Activated T-cell treated with anti-CD3 and anti-CD28 coated beads, Interleukin-2, amount 50 U/mL, for 1 hour (primary cell): ENCODE measurements at places on chromosomes 16 and 17.

DNA sequence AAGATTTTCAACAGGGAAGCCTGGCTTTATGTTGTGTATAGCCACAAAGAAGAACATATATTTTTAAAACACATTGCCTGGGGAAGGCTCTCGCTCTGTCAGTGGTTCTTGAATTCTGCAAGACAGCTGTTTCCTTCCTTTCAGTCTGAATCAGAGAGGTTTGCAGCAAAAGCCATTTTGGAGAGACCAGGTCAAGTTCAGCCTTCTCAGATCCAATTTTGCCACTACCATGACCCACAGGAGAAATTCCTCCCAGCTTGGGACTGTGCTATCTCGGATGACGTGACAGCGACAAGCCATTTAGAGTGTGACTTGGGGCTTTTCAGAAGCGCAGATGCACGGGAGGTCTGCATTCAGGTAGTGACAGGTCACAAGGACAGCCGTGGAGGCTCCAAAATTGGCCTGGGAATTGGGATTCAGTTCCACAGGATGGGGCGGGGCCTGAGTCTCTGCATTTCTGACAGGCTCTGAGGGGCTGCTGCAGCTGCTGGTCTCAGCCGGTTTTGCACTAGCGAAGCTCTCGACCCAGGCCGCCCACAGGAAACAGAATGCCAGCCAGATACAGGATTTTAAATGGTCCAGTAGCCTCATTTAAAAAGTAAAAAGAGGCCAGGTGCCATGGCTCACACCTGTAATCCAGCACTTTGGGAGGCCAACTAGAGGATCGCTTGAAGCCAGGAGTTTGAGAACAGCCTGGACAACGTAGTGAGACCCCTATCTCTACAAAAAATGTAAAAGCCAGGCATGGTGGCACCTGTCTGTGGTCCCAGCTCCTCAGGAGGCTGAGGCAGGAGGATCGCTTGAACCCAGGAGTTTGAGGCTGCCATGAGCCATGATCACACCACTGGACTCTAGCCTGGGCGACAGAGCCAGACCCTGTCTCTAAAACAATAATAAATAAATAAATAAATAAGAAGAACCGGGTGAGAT, 196.6 kb upstream of the CIBAR2 start:
- no peak for DNase-seq

DNA sequence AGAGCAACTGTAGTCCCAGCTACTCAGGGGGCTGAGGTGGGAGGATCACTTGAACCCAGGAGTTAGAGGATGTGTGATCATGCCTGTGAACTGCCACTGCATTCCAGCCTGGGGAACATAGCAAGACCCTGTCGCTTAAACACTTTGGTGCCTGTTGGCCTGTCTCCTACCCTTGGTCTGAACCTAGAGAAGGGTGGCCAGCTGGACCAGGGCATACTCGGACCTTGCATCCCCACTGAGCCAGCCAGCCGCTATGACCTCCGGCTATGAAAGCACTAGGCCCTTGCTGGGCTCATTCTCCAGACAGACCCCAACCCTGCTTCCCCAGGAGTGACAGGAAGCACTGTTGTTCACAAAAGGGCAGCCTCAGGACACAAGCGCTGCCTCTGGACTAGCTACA, 4.6 kb downstream of the IFT20 start:
- DNase-seq, result no peak

DNA sequence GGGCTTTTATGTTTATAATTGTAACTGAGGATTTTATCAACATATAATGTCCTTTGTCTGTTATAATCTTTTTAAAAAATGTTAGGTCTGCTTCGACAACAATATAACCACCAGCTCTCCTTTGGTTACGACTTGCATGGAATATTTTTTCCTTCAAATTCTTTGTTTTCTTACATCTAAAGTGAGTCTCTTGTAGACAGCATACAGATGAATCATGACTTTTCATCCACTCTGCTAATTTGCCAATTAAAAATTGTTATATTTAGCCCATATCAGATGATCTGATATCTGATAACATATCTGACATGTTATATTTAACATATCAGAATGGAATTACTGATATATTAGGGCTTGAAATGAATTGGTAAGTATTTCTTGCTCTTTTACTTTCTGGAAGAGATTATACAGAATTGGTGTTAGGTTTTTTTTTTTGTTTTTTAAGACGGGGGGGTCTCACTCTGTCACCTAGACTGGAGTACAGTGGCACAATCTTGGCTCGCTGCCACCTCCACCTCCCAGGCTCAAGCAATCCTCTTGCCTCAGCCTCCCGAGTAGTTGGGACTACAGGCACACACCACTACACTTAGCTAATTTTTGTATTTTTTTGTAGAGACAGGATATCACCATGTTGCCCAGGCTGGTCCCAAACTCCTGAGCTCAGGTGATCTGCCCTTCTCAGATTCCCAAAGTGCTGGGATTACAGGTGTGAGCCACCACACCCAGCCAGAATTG, 27.5 kb downstream of the TBX21 start:
- no peak for DNase-seq

GRCh38 chr17:76189741-76190140, 48.7 kb upstream of the FOXJ1 start:
- DNase-seq, result no peak

DNA sequence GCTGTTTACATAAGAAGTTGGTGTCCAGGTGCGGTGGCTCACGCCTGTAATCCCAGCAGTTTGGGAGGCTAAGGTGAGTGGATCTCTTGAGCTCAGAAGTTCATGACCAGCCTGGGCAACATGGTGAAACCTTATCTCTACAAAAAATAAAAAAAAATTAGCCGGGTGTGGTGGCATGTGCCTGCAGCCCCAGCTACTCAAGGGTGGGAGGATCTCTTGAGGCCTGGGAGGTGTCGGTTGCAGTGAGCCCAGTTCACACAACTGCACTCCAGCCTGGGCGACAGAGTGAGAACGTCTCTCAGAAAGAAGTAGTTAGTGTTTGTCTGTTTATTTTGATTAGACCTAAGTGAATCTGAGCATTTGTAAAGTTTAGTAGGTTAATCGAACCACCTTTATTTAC, 12.8 kb downstream of the DDX19A start:
- DNase-seq, result no peak

DNA sequence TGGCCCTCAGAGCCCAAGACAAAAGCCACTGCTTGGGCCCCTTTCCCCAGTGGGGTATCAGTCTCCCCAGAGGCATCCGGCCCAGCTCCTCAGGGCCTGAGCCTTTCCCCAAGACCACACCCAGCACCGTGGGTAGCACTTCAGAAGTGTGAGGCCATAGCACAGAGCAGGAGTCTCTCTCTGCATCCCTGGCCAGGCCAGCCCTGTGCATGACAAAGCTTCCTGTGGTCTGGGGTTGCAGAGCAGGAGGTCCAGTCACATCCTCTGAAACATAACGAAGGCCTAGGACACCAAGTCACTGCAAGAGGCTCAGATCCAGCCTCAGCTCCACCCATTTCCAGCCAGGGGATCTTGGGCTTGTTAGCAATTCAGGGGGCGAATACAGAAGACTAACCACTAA, 56.8 kb upstream of the ZNF423 start:
- no peak for DNase-seq

- DNase-seq, result no peak
Measured at GRCh38 chr17:35448899-35449227, 297 bp upstream of the SLFN13 start.

GRCh38 chr16:56716761-56717160, 13.2 kb upstream of the NUP93 start:
- no peak for DNase-seq

GRCh38 chr17:79459003-79459655, 151.7 kb downstream of the RBFOX3 start:
- no peak for DNase-seq

DNA sequence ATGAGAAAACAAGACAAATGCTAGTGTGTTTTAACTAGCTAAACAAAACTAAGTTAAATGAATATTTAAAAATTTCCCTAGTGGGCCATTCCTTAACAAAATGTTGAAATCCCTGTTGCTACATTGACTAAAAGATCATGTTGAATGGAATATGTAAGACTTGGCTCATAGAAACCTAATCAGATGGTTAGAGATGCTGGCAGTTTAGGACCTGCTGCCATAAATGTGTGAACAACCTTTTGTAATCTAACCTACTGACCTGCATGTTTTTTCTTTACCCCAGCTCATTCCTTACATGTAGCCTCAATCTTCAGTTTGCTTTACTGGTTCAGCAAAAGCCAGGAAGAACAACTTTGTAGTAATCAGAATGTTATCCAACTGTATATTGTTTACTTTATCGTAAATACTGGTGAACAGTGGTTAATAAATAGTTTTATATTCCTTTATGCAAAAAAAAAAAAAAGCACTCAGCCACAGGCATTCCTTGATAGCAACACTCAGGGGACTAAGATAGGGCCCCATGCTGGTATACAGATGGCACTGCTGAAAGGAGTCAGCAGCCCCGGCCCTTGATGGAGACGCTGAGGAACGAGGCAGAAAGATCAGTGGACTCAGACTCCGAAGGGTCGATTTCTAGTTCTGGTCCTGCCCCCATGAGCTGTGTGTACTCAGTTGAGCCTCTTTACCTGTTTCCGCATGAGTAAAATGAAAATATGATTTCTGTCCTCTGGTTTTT, 78.2 kb downstream of the MARF1 start:
- DNase-seq, result no peak

- no peak for DNase-seq
Measured at GRCh38 chr16:84851192-84852127, 31.7 kb downstream of the CRISPLD2 start.

GRCh38 chr17:41480136-41480535, 815 bp downstream of the KRT35 start:
- no peak for DNase-seq

DNA sequence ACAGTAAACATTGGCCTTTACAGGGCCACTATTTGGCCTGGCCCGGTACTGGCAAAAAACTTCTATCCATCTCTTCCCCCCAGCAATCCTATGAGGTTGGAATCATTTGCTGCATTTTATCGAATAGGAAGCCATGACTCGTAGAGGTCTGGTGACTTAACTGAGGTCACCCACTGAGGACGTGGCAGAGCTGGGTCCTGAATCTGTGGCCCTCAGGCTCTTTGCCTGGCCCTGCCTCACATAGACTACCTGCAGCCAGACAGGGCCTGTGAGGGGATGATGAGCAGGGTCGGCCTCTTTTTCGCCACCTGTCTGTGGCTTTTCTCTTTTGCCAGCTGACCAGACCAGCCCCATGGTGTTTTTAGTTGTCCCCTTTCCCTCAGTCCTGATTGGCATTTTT, 1.9 kb downstream of the PPP4C start:
- DNase-seq, result no peak

DNA sequence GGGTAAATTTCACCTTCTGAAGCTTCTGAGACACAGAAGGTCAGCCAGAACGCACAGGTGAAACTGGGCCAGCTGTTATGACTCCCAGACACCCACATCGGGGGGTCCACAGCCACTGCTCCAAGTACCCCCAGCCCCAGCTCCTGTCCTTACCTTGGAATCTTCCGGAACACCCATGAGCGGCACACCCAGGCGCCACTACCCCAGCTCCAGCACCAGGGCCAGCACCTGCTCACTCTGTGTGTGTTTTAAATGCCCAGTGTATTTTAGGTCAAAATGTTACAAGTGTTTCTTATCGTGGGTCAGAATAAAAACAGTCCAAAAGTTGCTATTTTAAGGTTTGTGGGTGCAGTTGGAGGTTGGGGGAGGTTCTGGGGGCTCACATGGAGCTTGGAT, 116.3 kb downstream of the RMI2 start:
- no peak for DNase-seq

- DNase-seq, result no peak
Measured at GRCh38 chr17:80960037-80960796, 31.4 kb upstream of the CHMP6 start.

DNA sequence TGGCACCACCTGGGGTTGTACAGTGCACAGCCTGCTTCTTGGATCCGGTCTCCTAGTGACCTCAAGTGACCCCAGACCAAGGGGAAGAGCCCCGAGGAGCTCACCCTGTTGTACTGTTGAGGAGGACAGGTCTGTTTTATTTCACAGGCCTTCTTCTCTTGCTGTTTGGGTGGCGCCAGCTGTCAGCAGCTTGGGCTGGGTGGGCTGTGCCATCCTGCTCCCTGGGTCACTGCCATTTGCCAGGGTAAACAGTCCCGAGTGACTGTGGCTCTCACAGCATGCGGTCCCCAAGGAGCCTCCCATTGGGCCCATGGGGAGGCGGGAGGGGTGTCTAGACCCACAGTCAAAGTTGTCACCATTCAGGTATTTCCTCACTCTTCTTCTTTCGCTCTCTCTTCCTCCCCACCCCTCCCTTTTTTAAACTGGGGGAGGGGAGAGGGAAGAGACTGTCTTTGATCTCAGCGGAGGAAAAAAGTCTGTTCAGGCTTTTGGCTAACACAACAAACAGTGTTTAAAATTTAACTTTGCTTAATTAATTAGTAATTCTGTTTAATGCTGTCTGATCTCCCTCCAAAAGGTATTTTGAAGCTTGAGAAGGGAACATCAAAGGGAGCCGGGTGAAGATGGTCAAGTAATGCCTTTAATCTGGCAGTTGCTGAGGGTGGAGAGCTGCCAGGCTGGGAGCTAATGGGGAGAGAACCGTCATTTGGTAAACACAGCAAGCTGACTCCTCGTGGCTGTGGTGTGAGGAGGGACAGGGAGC, 64.0 kb downstream of the SNX20 start:
- no peak for DNase-seq

GRCh38 chr16:8554022-8554421, 36.3 kb downstream of the TMEM114 start:
- DNase-seq, result no peak

DNA sequence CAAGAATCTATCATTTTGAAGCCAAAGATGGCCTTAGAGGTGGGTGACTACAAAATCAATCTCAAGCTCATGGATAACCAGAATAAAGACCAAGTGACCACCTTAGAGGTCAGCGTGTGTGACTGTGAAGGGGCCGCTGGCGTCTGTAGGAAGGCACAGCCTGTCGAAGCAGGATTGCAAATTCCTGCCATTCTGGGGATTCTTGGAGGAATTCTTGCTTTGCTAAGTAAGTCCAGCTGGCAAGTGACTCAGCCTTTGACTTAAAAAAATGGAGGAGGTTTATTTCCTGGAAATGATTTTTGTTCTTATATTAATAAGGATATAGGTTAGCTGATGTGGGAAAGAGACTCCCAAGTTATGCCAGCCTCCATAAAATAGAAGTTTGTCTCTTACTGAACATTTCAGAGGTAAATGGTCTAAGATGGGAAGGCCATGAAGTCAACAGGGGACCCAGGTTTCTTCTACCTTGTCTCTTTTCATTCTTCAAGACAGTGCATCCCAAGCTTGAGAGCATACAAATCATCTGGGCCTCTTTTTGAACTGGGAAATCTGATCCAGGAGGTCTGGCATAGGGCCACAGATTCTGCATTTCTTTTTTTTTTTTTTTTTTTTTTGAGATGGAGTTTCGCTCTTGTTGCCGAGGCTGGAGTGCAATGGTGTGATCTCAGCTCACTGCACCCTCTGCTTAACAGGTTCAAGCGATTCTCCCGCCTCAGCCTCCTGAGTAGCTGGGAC, 19.8 kb upstream of the TANGO6 start:
- no peak for DNase-seq

DNA sequence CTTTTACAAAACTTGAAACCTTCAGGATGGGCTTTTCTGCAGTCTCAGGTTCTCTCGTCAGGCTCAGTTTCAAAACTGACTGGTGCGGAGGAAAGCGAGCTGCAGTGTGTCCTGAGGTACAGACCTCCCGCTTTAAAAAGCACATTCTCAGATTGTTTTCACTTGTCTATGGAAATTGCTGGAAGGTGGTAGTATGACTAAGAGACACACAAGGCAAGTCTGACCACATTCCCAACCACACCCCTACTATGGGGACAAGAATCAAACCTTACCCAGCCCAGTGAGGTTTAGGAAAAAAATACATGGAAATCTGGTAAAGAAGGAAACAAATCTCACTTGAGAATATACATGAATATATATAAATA, 18.2 kb downstream of the SRP68 start:
- no peak for DNase-seq

- DNase-seq, result no peak
Measured at GRCh38 chr16:72536723-72537435, 364.9 kb upstream of the PMFBP1 start.

GRCh38 chr17:7262935-7263800, 890 bp upstream of the CLDN7 start:
- peak; percentile 35 for DNase-seq
